Choroid plexus epithelial cell (primary cell): ENCODE measurements at places on chromosomes 12 and 14.

- DNase-seq, result no peak
These were observed 35.2 kb downstream of the NT5DC3 start for GRCh38 chr12:103805655-103806360.

- no peak for DNase-seq
These were observed 9.6 kb upstream of the SYCP3 start for GRCh38 chr12:101748907-101749306.

- peak; percentile 55 for DNase-seq
These were observed 60.5 kb upstream of the KIF21A start for GRCh38 chr12:39503439-39503838.

DNA sequence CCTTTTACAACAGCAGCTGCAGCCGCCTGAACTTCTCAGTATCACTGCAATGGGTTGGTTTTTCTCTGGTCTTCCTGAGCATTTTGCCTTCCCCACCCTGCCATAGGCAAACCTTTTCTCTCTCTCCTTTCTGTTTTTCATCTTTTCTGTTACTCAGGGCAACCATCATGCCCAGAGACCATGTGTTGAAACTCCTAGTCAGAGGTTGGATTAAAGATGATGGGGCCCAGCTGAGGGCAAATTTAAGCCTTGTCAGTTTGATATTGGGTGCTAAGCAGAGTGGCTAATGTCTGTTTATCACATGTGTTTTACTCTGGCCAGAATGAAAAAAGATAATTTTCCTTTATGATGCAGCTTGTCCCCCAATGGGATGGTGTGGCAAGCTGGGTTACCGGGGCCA, 107.9 kb upstream of the PMCH start:
- no peak for DNase-seq

GRCh38 chr12:57940052-57940914, 1.1 kb upstream of the ATP23 start:
- no peak for DNase-seq

DNA sequence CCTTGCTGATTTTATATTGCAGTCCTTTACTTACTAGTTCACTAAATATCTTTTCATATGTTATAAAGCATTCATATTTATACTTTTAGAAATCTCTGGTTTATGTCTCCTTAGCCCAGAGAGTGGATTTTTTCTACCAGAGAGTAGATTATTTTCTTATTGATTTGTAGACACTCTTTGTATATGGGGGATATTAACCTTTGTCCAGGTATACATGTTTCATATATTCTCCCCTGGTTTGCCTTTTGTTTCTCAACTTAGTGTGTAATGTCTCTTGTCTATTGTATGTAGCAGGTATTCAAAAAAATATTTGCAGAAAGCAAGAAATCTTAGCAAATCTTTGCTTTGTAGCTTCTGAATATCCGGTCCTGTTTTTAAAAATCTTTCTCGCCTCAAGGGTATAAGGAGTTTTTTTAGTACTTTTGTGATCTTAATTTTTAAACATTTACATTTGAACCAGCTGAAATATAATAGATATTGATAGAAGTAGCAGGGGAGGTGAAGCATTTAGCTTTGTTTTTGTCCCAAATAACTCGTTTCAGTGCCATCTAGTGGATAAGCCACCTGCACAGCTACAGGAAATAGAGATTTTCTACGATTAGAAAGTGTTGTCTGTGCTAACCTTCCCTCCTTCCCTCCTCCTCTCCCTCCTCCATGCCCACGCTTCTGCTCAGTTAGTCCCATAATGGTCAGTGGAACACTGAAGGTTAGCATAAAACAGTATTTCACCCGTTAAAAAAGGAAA, 97.0 kb downstream of the PHETA1 start:
- peak; percentile 23 for DNase-seq

DNA sequence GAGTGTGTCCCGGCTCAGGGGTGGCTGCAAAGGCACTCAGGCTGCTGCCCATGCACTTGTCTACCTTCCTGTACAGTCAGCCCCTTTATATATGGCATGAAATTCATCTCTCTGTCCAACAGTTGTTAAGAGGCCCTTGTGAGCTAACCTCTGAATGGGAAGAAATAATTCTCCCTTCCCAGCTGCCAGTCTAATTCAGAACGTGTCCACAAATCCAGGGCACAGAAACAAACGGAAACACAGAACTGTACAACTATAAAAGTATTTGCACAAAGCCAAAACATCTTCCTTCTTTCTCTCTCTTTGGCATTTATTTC, 849 bp downstream of the KRT5 start:
- DNase-seq, result no peak

- DNase-seq, result no peak
These were observed 36.7 kb upstream of the CLIP1 start for GRCh38 chr12:122459211-122459610.

- no peak for DNase-seq
These were observed 32.2 kb upstream of the KTN1 start for GRCh38 chr14:55547650-55548315.

- DNase-seq, result no peak
These were observed 298.2 kb downstream of the RPAP3 start for GRCh38 chr12:47407463-47408129.

DNA sequence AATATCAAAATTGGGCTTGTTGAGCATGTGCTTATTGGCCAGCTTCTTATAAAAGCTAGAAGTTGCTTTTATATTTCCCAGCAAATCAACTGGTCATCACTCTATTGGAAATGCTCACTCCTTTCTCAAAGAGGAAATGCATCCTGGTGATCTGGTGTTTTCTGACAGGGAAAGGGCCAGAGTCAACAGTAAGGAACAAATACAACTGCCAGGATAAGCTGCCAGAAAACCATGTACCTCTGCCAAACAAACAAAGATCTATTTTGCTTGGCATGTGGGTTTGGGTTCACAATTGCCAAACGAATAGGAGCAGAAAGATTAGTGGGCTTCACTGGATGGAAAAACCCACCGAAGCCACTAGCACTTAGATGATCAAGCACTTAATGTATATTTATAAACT, 126.9 kb upstream of the PDZRN4 start:
- DNase-seq, result no peak

DNA sequence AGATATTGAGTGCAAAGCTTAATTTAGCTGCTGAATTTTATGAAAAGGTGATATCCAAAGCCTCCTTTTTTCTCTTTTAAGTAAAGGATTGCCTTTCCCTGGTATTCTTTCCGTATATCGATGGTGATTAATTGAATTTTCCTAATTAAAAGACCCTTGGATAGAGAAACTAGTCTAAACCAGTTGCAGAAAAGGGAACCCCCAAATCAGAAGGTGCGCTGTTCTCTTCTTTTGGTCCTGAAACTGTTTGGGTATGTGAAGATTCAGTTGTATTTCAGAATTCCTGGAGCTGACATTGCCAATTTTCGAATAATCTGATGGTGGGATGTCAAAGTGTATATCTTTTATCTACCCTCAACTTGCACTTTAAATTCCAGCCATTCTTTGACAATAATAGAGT, 1.9 kb downstream of the GPHN start:
- peak; percentile 18 for DNase-seq

DNA sequence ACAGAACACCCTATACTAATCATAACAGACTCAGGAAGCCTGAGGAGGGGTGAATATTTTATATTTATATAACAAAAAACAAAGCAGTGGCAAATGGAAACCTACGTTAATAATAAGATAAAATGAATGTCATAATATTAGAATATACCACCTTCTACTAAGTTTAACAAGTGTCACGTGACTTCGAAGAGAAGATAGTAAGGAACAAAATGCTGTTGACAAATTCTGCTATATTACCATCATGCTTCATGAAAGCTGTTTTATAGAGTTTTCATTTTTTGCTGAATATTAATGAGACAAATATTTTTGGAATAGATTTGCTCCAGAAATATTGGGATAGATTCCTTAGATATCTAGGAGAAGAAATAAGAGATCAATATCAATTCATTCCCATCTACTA, 450.6 kb upstream of the DCN start:
- DNase-seq, result no peak

DNA sequence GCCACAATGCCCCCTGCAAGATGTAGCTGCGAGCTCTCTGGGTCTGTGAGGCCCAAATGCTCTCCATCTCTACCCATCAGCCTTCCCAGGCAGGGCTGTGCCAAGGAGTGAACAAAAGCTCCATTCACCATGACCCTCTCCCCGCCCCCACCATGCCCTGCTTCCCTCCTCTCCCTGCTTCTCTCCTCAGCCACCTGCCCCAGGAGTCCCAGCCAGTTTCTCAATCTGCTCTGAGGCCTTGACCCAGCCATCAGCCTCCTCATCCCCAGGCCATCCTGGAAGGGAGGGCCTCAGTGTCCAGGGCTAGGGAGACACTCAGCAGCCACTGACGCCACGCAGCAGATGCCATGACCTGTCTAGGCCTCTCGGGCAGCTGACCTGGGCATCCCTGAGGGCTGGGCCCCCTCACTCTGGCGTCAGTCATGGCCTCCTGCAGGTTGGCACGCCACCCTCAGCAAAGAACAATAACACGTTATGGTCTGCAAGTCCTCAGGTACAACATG, 8.5 kb upstream of the KRT5 start:
- DNase-seq, result no peak

DNA sequence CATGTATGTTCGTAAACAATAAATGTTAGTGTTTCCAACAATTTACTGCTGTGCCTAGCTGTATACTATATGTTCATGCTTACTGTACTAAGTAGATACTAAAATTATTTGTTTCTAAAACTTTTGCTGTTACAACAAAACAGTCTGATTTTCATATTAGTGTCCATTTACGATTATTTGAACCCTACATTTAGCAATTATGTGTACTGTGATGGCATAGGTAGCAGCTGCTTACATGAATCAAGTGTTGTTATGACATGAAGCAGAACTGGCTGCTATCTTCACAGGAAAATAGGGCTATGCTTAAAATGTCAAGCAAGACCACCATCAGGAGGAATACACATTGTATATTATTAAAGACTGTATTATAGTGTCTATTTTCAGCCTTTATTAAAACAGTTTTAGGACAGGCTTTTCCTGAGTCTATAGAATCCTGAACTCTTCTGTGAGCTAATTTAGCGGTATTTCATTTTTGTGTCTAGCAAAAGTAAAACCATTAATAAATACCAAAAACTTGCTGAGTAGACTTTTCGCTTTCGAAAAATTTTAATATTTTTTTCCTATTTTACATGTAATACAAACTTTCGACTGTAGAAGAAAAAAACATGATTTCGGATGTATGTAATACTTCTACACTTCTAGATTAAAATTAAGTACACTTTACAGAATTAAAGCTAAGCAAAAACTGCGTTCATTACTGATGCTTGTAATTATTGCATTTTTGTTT, 1.1 kb upstream of the WDR89 start:
- peak; percentile 11 for DNase-seq

DNA sequence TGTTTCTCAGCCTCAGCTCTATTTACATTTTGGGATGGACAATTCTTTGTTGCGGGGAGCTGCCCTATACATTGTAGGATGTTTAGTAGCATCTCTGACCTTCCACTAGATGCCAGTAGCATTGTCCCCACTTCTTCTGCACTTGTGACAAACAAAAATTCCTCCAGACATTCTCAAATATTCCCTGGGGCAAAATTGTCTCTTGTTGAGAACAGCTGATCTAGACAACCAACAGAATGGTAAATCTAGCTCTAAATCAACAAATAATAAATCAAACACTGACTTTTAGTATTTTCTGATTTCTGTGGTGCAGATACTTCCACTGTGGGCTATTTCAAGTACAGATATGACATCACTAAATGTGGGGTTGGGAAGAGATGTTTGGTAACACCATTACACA, 60.7 kb downstream of the MSRB3 start:
- DNase-seq, result no peak

- DNase-seq, result no peak
These were observed 18.5 kb downstream of the CD163 start for GRCh38 chr12:7485095-7485494.

DNA sequence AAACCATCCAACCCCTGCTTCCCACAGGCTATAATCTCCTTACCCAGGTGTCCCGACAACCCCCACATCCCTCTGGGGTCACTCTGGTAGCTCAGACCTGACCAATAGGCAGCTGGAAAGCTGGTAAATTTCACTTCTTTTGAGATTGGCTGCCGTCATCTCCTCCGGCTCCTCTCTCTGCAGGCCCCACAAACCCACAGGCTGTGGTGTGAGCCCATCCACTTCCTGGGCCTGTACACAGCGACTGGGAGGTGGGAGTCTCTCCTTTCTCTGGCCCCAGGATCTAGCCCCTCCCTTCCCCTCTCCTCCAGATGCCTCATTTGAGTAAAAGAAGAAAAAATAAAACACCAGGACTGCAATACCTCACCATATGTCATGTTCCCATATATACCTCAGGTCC, 709 bp downstream of the INHBC start:
- no peak for DNase-seq

- no peak for DNase-seq
These were observed 1.2 kb upstream of the PRIMA1 start for GRCh38 chr14:93789228-93790130.

GRCh38 chr12:70151993-70152392, 91.2 kb upstream of the CNOT2 start:
- DNase-seq, result no peak

DNA sequence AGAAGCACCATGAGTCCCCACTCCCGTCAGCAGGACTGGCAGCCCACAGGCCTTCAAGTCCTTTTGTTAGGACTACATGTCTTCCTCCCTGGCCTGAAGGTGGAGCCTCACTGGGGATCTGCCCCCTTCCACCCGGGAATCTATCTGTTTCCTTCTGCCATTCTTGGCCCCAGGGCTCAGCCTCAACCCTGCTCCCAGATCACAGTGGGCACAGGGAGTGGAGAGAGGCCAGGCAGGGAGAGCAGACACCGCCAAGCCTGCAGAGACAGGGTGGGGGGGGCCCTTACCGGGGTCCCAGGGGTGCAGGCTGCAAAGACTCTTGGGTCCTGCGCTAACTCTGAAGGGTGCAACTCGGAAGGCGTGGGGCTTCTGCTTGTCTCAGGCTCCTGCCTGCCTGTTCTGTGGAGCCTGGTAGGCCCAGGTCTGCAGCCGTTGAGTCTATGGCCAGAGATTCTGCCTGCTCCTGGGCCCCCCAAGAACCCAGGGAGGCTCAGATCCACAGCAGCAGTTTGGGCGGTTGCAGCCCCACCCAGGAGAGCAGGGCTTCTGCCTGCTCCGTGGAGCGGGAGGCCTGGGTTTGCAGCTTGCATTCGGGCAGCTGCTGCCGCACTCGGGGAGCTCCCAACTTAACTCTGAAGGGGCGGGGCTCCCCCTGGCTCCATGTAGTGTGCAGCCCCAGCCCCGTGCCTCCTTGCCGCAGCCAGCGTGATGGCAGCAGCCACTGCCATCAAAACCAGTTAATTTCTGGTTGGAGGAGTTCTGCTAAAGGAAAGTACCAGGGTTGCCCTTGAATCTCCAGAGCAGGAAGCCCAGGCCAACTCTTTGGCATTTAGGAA, 21.7 kb upstream of the PLBD1 start:
- no peak for DNase-seq

DNA sequence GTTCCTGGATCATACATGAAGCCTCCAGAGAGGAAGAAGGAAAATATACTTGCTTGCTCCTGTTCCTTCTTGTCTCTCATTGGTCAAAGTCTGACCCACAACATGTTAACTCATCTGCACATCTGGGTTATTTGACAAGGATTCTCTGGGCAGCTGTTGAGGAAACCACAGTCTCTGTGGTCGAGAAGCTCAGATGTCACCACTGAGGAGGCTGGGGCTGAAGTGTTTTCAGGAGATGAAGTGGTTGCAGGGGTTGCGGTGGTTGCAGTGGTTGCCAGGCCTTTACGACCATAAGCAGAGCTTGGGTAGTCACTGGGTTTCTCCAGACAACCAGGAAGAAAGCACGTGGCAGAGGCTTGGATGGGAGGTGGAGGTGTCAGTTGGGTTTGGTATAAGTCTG, 265.0 kb upstream of the LRIG3 start:
- no peak for DNase-seq
